ENCODE measurements at places on chromosomes 16 and 17. TPM values are rescaled to one million over a fixed set of nuclear protein-coding genes. Genes with fewer than 3 reads are reported as not detected.
A peak's percentile ranks its signal among the peaks of the same experiment; 100 is the strongest.

DNA sequence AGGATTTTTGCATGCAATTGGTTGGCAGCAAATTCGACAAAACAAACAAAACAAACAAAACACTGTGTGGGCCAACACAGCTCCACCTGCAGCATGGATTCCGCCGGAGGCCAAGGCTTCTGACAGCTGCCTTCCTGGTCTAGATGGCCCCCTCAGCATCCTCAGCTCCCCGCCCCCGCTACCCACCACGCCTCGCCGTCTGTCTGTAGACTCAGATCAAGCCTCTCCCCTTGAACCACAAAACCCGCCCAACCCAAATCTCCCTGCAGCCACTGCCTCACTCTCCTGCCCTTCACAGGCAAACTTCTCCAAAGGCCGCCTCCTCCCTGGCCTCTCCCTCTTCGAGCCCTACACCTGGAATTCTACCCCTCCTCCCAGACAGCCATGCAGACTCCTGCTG is 57.9 kb downstream of the RTN4RL1 start:
- no peak overlapping the region for H3K27ac ChIP-seq
- no peaks in the 10 kb centered on the region for H3K36me3 ChIP-seq
- DNase-seq: no peak
- no peak overlapping the region for H3K4me3 ChIP-seq

DNA sequence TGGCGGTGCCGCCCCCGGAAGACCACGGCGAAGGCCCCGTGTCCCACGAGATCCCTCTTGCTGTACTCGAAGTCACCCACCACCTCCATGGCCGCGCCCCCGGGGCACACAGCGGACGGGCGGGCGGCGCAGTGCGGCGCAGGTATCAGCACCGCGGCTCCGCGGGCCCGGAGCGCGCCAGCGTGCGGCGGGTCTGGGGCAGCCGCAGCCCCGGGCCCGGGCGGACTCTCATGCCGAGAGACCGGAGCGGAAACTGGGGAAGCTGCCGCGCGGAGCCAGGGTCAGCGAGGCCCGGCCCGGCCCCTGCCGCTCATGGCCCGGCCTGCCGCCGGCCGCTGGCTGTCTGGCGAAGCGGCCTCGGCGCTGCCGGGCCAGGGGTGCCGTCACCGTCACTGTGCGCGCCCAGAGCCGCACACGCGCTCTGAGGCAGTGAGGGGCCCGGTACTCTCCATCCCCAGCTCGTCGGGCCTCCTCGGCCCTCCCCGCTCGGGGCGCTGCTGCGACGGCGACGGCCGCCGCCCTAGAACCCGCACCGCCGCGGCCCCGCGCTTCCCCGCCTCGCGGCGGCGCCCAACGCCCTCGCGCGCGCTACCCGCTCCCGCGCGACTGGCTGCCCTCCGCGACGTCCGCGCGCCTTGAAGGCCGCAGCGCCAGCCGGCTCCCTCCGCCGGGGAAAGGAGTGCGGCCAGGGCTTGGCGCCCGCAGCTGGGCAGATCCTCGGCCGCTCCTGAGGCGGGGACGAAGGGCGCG is at the start of gene ULK2:
Gene ULK2, minus strand, starts transcription at position 608 of the 750 bp plus-strand sequence. Its CDS starts 519 bp downstream, at position 89.
- peaks cover 4% of the 10 kb centered on the region for H3K4me1 ChIP-seq
- no peaks in the 10 kb centered on the region for H3K36me3 ChIP-seq

- H3K27ac ChIP-seq: peak within 1 kb of the TSS; percentile 99
- peak within 1 kb of the TSS; percentile 90 for H3K4me3 ChIP-seq
- no peaks in the 10 kb centered on the region for H3K36me3 ChIP-seq
- peak; percentile 96 for DNase-seq
These were observed at the start of gene NFAT5 for GRCh38 chr16:69565671-69566239. Gene NFAT5, plus strand, starts transcription at chr16:69565966. Its CDS starts 336 bp downstream, at chr16:69566302.

- H3K27ac ChIP-seq: peak overlapping the region; percentile 96
- peak overlapping the region; percentile 88 for H3K4me3 ChIP-seq
- no peaks in the 10 kb centered on the region for H3K27me3 ChIP-seq
- peaks cover 6% of the 10 kb centered on the region for H3K4me1 ChIP-seq
- no peaks in the 10 kb centered on the region for H3K36me3 ChIP-seq
- peak; percentile 69 for DNase-seq
These were observed 534 bp downstream of the ARL2BP start for GRCh38 chr16:57245472-57246113.

- no peak overlapping the region for H3K4me3 ChIP-seq
- no peaks in the 10 kb centered on the region for H3K27me3 ChIP-seq
- H3K27ac ChIP-seq: no peak overlapping the region
- no peaks in the 10 kb centered on the region for H3K36me3 ChIP-seq
- no peak for DNase-seq
These were observed 21.3 kb downstream of the SBK1 start for GRCh38 chr16:28313587-28313986.

- H3K36me3 ChIP-seq: no peaks in the 10 kb centered on the region
- no peak overlapping the region for H3K27ac ChIP-seq
- DNase-seq: no peak
- no peak overlapping the region for H3K4me3 ChIP-seq
- H3K4me1 ChIP-seq: peaks cover 15% of the 10 kb centered on the region
These were observed 12.4 kb upstream of the ST6GALNAC2 start for GRCh38 chr17:76598004-76598439.

- no peak for DNase-seq
- no peaks in the 10 kb centered on the region for H3K4me1 ChIP-seq
- no peak overlapping the region for H3K27ac ChIP-seq
- no peaks in the 10 kb centered on the region for H3K36me3 ChIP-seq
- H3K27me3 ChIP-seq: no peaks in the 10 kb centered on the region
- H3K4me3 ChIP-seq: no peak overlapping the region
These were observed 13.5 kb downstream of the CACNA1G start for GRCh38 chr17:50573866-50574611.

GRCh38 chr17:58156839-58157803 is 8.9 kb downstream of the OR4D1 start:
- H3K4me3 ChIP-seq: peak overlapping the region; percentile 10
- no peaks in the 10 kb centered on the region for H3K36me3 ChIP-seq
- H3K4me1 ChIP-seq: no peaks in the 10 kb centered on the region
- DNase-seq: peak; percentile 12
- H3K27ac ChIP-seq: no peak overlapping the region
- peaks cover 99% of the 10 kb centered on the region for H3K27me3 ChIP-seq

DNA sequence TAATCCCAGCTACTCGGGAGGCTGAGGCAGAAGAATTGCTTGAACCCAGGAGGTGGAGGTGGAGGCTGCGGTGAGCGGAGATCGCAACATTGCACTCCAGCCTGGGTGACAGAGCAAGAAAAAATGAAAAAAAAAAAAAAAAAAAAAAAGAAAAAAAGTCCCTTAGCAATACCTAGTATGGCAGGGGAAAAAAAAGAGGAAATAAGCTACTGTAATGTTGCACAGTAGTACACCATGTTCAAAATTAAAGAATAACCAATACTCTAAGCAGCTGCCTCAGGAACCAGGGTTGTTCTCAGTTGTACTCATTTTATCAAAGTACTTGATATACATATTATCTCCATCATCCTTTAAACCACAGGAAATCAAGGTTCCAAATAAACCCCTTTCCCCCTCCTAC is 17.3 kb upstream of the TXNDC11 start:
- no peak overlapping the region for H3K4me3 ChIP-seq
- no peaks in the 10 kb centered on the region for H3K27me3 ChIP-seq
- no peak overlapping the region for H3K27ac ChIP-seq
- H3K4me1 ChIP-seq: peaks cover 15% of the 10 kb centered on the region
- peaks cover 5% of the 10 kb centered on the region for H3K36me3 ChIP-seq

GRCh38 chr16:56463153-56463552 is 11.8 kb downstream of the OGFOD1 start:
- no peak for DNase-seq
- H3K27me3 ChIP-seq: no peaks in the 10 kb centered on the region
- H3K27ac ChIP-seq: no peak overlapping the region
- no peak overlapping the region for H3K4me3 ChIP-seq
- no peaks in the 10 kb centered on the region for H3K4me1 ChIP-seq

GRCh38 chr17:9811537-9811936 is 10.3 kb downstream of the GSG1L2 start:
- H3K4me1 ChIP-seq: no peaks in the 10 kb centered on the region
- no peaks in the 10 kb centered on the region for H3K27me3 ChIP-seq
- H3K36me3 ChIP-seq: no peaks in the 10 kb centered on the region
- H3K27ac ChIP-seq: no peak overlapping the region
- H3K4me3 ChIP-seq: no peak overlapping the region

DNA sequence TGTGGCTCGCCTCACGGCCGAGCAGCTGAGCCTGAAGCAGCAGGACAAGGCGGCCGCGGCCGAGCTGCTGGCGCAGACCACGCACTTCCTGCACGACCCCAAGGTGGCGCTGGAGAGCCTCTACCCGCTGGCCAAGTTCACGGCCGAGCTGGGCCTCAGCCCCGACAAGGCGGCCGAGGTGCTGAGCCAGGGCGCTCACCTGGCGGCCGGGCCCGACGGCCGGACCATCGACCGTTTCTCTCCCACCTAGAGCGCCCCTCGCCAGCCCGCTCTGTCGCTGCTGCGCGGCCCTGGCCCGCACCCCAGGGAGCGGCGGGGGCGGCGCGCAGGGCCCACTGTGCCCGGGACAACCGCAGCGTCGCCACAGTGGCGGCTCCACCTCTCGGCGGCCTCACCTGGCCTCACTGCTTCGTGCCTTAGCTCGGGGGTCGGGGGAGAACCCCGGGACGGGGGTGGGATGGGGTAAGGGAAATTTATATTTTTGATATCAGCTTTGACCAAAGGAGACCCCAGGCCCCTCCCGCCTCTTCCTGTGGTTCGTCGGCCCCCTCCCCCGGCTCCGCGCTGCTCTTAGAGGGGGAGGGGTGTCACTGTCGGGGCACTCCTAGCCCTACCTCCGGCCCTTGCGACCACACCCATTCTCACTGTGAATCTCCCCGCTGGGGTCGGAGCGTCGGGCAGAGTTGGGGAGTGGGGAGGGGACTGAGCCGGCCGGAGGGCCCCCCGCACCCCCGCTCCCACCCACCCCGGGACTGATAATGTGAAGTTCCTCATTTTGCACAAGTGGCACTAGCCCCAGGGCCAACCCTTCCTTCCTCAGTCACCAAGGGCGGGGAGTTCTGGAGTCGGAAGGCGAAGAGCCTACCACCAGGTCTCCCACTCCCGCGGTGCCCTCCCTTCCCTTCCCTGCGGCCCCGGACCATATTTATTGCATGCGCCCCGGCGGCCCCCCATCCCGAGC is 4.0 kb downstream of the HIC1 start:
- H3K4me3 ChIP-seq: no peak overlapping the region
- peak; percentile 63 for DNase-seq
- H3K36me3 ChIP-seq: no peaks in the 10 kb centered on the region
- H3K27ac ChIP-seq: no peak overlapping the region
- peaks cover 48% of the 10 kb centered on the region for H3K27me3 ChIP-seq
- H3K4me1 ChIP-seq: peaks cover 37% of the 10 kb centered on the region

- no peak overlapping the region for H3K4me3 ChIP-seq
- no peak for DNase-seq
- H3K27ac ChIP-seq: no peak overlapping the region
- no peaks in the 10 kb centered on the region for H3K4me1 ChIP-seq
These were observed 4.7 kb upstream of the PLCG2 start for GRCh38 chr16:81774348-81774747.

GRCh38 chr16:1678500-1679098 is 520 bp downstream of the JPT2 start:
- peak; percentile 75 for DNase-seq
- peak overlapping the region; percentile 87 for H3K27ac ChIP-seq
- H3K4me3 ChIP-seq: peak overlapping the region; percentile 62
- peaks cover 12% of the 10 kb centered on the region for H3K4me1 ChIP-seq

ABHD15 gene
- polyA plus RNA-seq: 11.0 TPM

DNA sequence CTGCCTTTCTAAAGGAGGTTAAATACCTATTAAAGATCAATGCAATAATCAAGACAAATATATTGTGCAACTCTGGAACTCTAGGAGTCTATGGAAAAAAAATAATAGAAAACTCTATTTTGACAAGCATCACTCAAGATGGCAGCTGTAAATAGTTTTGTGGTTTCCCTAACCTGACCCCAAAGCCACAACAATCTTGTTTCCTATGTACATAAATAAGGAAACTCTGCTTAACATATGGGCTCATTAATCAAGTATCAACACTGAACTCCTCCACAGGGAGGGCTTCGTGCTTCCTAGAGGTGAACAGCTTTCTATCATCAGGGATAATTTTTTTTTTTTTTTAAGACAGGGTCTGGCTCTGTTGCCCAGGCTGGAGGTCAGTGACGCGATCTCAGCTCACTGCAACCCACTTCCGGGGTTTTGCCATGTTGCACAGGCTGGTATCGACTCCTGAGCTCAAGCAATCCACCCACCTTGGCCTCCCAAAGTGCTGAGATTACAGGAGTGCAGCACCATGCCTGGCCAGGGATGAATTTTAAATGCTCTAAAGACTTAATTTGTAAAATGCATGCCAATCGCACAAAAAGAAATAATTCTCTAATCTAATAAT is 42.5 kb downstream of the ARHGAP17 start:
- H3K4me1 ChIP-seq: peaks cover 14% of the 10 kb centered on the region
- H3K27me3 ChIP-seq: no peaks in the 10 kb centered on the region
- no peak overlapping the region for H3K27ac ChIP-seq
- H3K36me3 ChIP-seq: no peaks in the 10 kb centered on the region

NPTX1 gene
- polyA plus RNA-seq: 2.1 TPM

GRCh38 chr16:89642574-89642973 is 14.9 kb downstream of the CHMP1A start:
- no peak for DNase-seq
- peaks cover 7% of the 10 kb centered on the region for H3K4me1 ChIP-seq
- no peak overlapping the region for H3K4me3 ChIP-seq
- H3K36me3 ChIP-seq: no peaks in the 10 kb centered on the region

TRIM16 gene
- 30.6 TPM for polyA plus RNA-seq

DNA sequence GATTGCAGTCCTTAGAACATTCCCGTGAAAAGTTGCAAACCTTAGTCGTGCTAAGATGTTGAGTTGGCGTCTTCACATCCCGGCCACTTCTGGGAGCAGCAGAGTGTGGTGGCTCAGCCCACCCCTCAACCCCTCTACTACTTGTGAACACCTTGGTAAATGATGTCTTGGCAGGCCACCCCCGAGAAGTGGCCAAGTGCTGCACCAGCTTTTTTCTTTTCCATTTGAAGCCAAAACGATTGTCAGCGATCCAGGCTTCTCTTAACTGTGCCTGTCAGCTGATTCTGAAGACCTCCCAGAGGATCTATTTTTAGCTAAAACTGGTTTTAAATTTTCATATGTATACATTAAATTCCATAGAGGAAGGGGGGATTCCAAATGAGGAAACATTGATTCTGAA is 247.5 kb downstream of the CDH13 start:
- H3K27me3 ChIP-seq: no peaks in the 10 kb centered on the region
- no peak for DNase-seq
- H3K36me3 ChIP-seq: no peaks in the 10 kb centered on the region
- no peak overlapping the region for H3K4me3 ChIP-seq
- no peak overlapping the region for H3K27ac ChIP-seq
- H3K4me1 ChIP-seq: no peaks in the 10 kb centered on the region

- DNase-seq: no peak
- peak overlapping the region; percentile 23 for H3K27ac ChIP-seq
- no peaks in the 10 kb centered on the region for H3K27me3 ChIP-seq
- H3K4me1 ChIP-seq: no peaks in the 10 kb centered on the region
- no peak overlapping the region for H3K4me3 ChIP-seq
These were observed 9.1 kb downstream of the CHST6 start for GRCh38 chr16:75486014-75486675.

GRCh38 chr17:6555331-6556120 is 829 bp downstream of the PITPNM3 start:
- H3K27ac ChIP-seq: no peak overlapping the region
- H3K36me3 ChIP-seq: no peaks in the 10 kb centered on the region
- H3K4me1 ChIP-seq: peaks cover 24% of the 10 kb centered on the region
- peaks cover 28% of the 10 kb centered on the region for H3K27me3 ChIP-seq
- H3K4me3 ChIP-seq: peak overlapping the region; percentile 64

RBFOX1 gene
- polyA plus RNA-seq: 1.2 TPM
